Stimulated activated CD4-positive, alpha-beta T cell treated with anti-CD3 and anti-CD28 coated beads, Interleukin-2, amount 100 ng/mL, for 48 hours (primary cell): ENCODE measurements at places on chromosomes 13 and 19.

GRCh38 chr19:3196933-3197205 is 11.1 kb downstream of the NCLN start:
- DNase-seq = no peak

DNA sequence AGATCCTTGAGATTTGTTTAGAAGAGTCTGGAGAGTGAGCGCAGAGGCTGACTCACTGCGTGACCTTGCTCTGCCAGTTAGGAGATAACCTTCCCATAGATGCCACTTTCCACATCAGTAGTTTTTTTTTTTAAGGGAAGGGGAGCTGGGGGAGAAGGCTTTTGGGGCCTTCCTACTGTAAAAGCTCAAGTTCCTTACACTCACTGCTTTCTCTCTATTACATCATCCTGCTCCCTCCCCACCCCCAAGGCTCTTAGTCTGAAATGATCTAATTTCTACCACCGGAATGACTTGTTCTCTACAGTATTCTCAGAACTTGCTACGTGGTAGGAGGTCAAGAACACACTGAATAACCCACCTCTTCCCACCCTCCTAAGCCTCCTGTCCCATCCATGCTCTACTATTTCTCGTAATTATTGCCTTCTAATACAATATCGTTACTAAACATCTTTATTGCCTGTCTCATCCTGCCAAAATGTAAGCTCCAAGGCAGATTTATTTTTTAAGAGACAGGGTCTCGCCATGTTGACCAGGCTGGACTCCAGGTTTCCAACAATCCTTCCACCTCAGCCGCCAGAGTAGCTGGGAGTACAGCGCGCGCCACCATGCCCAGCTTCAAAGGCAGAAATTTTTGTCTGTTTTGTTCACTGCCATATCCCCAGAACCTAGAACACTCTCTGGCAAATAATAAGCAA is 1.2 kb downstream of the LONP1 start:
- DNase-seq = peak; percentile 40

GRCh38 chr19:35767288-35768081 is 7.9 kb upstream of the ARHGAP33 start:
- DNase-seq = no peak

GRCh38 chr13:80037505-80037888 is 303.4 kb downstream of the SPRY2 start:
- DNase-seq = no peak

GRCh38 chr13:75196147-75196837 is 285.7 kb downstream of the TBC1D4 start:
- no peak for DNase-seq

DNA sequence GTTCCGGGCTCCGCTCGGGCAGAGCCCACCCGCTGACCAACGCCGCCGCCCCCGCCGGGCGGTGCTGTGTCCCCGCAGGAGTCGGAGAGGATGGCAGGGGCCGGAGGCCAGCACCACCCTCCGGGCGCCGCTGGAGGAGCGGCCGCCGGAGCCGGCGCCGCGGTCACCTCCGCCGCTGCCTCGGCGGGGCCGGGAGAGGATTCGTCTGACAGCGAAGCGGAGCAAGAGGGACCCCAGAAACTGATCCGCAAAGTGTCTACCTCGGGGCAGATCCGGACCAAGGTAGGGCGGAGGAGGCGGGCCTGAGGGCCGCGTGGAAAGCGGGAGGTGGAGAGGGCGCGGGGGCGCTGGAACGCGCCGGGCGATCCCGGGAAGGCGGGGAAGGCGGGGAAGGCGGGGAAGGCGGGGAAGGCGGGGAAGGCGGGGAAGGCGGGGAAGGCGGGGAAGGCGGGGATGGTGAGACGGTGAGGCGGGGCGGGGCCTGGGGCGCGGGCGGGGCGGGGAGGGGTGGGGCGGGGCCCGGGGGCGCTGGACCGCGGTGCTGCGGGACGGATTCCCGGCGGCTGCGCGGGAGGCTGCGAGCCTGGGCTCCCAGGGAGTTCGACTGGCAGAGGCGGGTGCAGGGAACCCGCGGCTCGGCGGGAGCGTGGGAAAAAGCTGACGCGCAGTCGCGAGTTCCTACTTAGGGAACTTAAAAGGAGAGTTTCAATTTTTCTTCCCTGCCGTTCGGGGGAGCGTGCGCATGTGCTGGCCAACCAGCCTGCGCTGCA is 421 bp downstream of the DGKH start:
- peak; percentile 56 for DNase-seq

DNA sequence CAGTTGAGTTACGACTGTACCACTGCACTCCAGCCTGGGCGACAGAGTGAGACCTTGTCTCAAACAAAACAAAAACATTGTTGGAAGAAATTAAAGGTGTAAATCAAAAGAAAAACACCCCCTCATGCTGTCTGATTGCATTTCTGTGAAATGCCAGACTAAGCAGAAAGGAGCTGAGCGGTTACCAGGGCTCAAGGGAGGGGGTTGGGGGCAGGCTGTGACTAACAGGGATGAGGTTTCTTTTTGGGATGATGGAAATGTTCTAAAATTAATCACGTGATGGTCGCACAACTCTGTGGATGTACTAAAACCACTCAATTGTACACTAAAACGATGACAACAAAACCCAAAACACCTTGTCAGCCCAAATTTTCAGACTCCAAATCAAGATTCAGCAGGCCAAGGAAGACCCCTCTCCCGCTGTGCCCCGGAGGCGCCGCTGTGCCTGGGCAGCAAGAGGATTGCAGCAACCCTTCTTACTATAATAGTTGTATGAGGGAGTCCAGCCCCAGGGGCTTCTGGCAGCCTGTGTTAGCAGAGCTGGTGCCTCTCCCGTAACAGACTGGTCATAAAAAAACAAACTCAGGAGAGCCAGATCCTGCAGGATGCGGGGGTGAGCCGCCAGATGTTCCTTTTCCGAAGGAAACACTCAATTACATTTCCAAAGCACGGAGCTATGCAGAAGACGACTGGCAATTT is 20.9 kb downstream of the CAPS start:
- DNase-seq = no peak

- DNase-seq = no peak
Measured at GRCh38 chr19:19911150-19911549, 10.4 kb downstream of the ZNF93 start.
